Posterior vena cava (tissue), 2 donors: ENCODE measurements at places on chromosomes 7 and 10. TPM values are rescaled to one million over a fixed set of nuclear protein-coding genes. Genes with fewer than 3 reads are reported as not detected.

DNA sequence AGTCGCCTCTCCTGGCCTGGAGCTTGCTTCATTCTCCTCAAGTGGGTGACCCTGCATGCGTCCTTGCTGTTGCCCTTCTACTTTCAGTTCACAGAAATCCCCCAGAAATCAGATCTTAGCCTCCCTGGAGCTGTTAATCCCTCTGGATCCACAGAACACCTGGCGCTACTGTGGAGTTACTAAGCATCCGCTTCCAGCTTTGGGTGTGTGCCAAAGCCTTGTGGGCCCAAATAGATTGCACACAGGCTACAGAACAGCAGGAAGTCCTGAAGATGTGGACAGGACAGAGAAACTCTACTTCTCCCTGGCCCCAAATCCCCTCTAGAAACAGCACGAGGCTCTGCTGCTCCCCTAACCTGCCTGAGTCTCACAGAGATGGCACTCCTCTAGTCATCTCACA lies 36.6 kb upstream of the PDLIM1 start:
- no peak for DNase-seq

- DNase-seq = peak; percentile 82
These were observed 5.4 kb upstream of the YWHAG start for GRCh38 chr7:76364198-76364584.

- no peak for DNase-seq
These were observed 714.4 kb downstream of the GATA3 start for GRCh38 chr10:8768852-8769251.

DNA sequence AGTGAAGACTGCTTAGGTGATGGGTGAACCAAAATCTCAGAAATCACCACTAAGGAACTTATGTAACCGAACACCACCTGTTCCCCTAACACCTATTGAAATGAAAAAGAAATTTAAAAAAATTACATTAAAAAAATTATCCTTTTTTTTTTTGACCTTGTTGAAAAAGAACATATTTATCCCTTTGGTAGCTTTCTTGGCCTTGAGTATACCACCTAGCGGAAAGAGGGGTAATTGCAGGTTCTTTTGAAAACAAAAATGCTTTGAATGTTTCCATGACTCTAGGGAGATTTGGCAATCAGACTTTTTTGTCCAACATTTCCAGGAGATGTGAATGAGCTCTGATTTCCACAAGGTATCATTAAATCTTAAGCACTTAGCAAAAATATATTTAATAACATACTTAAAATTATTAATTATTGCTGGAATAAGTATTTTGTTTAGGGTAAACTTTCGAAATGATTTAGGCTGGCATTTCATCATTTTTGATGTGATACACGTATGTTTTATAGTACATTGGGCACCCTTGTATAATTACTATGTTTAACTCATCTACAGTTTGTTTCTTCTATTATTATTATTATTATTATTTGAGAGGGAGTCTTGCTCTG lies 47.0 kb upstream of the ELMO1 start:
- no peak for DNase-seq

The MMP21 gene
- 0.38 TPM for total RNA-seq

DNA sequence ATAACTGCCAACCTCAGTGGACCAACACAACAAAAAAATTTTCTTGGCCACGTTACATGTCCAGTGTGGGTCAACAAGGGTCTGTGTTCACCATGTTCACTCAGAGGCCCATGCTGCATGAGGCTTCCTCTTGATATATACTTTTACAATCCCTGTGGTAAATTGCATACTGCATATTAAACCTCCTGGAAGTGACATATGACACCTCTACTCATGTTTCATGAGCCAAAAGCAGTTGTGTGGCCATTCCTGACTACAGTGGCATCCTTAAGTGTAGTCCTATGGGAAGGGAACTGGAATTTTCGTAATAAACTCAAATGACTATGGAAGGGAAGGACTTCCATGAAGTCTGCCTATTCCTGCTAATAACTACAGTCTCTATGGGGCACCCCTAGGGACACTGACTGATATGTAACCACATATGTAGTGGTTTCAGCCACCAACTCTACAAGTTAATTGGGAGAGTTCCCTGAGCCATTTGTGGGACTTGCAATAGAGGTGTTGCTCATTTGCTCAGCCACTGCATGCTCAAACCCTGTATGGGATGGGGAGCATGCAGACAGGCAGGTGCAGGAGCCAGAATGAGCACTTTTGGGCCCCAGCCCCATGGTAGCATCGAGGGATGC lies 9.7 kb downstream of the DYNC1I1 start:
- DNase-seq = no peak

DNA sequence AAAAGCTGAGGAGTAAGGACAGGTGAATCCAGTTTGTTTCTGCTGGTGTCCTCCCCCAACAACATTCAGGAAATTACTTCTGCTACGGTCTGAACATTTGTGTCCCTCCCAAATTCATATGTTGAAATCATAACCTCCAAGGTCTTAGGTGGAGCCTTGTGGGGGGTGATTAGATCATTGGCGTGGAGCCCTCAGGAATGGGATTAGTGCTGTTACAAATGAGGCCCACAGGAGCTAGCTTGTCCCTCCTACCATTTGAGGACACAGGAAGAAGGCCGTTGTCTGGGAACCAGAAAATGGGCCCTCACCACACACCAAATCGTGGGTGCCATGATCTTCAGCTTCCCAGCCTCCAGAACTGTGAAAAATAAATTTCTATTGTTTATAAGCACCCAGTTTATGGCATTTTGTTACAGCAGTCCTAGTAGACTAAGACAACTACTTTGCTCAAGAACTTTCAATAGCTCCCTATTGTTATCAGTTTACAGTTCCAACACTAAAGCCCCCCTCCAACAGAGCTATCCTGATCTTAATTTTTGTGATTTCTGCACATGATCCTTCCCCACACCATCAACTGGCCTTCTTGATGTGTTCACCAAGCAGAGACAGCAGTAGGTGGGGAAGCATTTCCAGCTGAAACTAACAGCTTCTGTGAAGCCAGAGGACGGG lies 2.1 kb upstream of the LRMDA start:
- DNase-seq = no peak

The LIPM gene
- not detected for total RNA-seq

The LRRD1 gene
- 0.14 TPM for total RNA-seq

DNA sequence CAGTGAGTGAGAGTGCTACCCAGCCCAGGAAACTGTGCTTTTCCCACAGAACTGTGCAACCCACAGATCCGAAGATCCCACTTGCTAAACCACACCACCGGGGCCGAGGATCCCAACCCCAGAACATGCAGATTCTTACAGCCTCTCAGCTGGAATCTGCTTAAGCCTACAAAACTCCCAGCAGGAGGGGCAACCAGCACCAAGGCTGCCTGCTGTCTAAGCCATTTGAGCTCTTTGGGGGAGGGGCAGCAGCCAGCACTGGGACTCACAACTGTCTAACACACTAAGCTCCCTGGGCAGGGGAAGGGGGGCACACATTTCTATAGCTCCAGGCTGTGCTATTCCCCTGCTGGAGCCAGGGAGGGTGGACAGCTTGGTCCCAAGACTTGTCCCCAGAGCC lies 529.9 kb downstream of the XPNPEP1 start:
- no peak for DNase-seq

DNA sequence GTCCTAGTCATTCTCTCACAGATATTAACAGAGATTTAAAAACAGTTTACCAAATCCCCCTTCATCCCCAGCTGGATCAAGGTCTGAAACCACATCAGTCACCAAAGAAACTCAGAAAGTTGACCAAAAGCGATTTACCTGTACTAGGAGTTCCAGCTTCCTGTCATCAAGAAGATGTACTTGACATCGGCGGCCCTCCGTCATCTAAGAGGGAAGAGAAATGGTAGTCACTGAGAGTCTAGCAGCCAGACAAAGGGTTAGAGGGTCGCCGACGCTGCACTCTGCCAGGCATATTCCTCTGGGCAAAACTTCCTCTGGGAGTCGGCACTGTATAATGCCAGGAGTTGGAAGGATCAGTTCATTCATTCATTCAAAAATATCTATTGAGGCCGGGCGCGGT lies 271.9 kb downstream of the PRPF18 start:
- DNase-seq = no peak

DNA sequence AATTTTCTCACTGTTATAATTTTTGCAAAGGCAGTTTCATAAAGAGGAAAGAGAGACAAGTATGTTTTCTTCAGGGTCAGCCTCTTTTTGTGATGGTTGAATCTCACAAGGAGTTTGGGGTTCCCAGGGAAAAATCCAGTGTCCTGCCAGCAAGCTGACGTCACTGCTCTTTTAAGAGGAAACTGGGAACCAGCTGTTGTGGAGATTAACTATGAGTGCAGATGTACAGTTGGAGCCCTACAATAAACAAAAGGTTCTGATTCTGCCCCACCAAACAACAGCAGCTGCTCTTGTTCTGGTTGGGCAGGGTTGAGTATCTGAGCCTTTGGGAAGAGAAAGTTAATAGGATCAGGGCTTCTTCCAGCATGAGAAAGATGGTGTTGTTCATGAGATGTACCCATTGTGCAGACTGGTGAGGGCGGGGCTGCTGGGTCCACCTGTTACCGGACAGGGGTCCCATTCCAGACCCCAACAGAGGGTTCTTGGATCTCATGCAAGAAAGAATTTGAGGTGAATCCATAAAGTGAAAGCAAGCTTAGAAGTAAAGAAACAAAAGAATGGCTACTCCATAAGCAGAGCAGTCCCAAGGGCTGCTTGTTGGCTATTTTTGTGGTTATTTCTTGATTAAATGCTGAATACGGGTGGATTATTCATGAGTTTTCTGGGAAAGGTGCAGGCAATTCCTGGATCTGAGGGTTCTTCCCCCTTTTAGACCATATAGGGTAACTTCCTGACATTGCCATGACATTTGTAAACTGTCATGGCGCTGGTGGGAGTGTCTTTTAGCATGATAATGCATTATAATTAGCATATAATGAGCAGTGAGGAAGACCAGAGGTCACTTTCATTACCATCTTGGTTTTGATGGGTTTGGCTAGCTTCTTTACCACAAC lies 12.5 kb downstream of the PRF1 start:
- DNase-seq = no peak

The CCNJ gene
- 4.8 TPM for total RNA-seq

The LIPK gene
- total RNA-seq = not detected

The LOXL4 gene
- 7.6 TPM for total RNA-seq

The MRPL32 gene
- total RNA-seq = 32.7 TPM

DNA sequence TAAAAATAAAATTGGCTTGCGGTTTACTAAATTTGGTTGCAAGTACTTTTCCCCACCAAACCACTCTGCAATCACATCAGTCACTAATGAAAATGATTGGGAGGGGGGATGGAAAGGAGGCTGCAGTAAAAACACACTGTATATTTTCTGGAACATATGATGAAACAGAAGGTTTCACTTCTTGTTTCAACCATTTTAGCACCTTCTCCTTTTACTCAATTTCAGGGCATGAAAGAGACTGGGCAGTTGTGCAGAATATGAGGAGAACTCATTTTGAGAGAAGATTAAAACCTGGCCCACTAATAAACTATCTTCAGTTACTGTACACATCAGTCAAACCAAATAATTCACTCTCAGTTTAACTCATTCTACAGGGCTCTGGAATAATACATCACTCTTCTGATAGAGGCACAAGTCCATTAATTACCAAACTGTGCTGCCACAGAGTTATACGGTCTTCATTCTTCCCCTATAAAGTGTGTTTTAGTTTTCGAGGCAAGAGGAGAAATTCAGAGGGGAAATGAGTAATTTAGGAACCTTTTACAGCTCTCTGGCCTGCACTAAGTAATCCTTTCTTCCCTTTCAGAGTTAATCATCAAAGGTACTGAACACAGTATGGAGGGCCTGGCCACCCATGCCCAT lies 25.5 kb downstream of the JAZF1 start:
- no peak for DNase-seq

The GJD4 gene
- total RNA-seq = not detected

DNA sequence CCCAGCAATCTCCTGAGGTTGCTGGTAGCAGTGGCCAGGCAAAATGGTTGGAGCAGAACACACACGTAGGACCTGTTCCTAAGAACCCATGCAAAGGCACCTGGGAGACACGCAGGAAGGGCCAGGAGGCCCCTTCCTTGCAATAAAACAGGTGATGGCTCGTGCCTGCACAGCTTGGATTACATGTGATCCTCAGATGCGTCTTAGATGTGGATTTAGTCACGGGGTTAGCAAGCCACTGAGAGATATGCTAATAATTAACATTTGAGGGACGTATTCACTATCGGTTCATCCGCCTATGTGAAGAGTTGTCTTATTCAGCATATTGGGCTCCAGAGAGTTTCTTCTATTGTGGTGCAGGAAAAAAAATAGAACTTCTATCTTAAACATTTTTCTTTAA lies 4.6 kb upstream of the RHEB start:
- DNase-seq = no peak

The RASA4B gene
- total RNA-seq = 12.1 TPM

- no peak for DNase-seq
These were observed 275.8 kb downstream of the DIP2C start for GRCh38 chr10:413662-414071.

DNA sequence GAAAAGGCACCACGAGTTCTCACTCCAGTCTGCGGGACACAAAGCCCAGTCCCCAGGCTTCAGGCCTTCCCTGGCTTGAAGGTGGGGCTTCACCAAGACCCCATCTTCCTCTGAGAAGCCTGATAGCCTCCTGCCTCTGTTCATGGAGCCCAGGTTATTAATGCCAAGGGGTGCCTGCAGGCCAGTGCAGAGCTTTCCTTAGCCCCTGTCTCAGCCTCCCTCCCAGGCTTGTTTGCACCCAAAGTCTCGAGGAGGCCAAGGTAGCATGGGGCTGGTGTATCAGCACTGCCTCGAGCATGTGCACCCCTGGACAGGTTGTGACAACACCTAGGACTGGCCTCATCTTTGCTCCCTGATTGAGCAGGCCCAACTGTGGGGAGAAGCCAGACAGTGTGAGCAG lies 108.1 kb upstream of the PCDH15 start:
- peak; percentile 74 for DNase-seq

GRCh38 chr7:1693991-1694524 lies 24.0 kb downstream of the ELFN1 start:
- DNase-seq = peak; percentile 69

GRCh38 chr7:71350680-71351079 lies 218.7 kb downstream of the GALNT17 start:
- no peak for DNase-seq

DNA sequence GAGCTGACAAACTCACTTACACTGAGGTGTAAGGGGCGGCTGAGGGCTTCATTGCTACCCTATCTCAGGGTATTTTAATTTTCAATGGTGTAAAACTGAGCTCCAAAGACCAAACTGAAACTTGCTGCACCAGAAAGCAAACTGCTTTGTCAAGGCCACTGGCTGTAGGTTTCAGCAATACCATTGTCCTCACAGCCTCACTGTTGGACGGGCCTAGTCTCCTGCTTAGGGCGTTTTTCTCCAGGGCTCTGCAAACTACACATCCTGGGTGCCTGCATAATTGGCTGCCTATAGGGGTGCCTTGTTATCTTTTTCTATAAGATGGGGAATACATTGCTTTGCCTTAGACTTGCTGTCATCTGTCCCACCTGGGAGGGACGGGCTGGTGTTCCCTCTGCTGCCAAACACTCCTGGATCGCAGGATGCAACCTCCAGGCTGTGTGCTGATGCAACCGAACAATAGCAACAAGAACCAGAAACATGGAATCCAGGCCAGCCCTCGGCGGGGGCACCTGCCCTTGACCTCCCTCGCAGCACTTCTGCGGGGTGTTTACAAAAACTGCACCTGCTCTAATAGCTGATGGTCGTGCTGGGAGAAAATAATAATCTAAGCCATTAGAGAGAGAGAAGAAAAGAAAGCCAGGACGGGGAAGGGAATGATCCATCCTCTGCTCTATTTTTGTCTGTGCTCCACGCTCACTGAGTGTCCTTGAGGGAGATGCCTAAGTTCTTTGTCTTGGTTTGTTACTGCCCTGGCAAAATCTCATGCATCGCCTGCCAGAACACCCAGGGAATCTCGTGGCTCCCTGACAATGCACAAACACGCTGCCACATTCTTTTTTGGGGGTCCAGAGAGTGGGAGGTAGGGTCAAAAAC lies 104.5 kb downstream of the GALNT17 start:
- DNase-seq = no peak
